ENCODE measurements at places on chromosomes 13 and 19.

DNA sequence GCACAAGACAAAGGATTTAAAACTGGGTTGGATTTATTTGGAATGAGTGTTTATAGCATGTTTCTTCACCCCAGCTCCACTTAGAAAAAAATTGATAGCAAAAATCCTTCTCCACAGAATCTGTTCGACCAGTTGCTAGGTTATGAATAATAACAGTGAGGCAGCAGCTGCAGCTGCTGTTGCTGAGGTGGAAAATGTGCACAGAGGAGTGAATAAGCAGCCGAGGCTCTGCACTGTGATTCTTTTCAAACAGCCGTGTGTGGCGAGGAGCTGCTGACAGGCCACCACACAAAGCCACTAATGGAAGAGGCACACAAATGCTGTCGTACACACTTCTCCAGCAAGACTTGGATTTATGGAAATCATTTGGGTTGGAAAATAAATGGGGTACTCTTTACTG lies 6.4 kb upstream of the RASL11A start:
- DNase-seq: no peak

DNA sequence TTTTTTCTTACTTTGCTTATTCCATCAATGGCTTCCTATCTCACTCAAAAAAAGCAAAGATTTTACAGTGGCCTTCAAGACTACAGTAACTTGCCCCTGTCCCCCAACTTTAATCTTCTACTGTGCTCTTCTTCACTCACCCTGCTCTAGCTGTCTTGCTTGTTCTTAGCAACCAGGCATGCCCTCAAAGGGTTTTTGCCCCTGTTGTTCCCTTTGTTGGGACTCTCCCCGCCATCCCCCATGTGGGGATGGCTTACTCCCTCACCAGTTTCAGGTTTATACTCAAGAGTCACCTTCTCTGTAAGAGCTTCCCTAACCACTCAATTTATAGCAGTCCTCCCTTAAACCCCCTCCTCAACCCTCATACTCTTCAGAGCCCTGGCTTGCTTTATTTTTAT lies 5.4 kb downstream of the MTMR6 start:
- no peak for DNase-seq

- DNase-seq: no peak
Measured at GRCh38 chr13:111925146-111925875, 141.6 kb upstream of the SOX1 start.

DNA sequence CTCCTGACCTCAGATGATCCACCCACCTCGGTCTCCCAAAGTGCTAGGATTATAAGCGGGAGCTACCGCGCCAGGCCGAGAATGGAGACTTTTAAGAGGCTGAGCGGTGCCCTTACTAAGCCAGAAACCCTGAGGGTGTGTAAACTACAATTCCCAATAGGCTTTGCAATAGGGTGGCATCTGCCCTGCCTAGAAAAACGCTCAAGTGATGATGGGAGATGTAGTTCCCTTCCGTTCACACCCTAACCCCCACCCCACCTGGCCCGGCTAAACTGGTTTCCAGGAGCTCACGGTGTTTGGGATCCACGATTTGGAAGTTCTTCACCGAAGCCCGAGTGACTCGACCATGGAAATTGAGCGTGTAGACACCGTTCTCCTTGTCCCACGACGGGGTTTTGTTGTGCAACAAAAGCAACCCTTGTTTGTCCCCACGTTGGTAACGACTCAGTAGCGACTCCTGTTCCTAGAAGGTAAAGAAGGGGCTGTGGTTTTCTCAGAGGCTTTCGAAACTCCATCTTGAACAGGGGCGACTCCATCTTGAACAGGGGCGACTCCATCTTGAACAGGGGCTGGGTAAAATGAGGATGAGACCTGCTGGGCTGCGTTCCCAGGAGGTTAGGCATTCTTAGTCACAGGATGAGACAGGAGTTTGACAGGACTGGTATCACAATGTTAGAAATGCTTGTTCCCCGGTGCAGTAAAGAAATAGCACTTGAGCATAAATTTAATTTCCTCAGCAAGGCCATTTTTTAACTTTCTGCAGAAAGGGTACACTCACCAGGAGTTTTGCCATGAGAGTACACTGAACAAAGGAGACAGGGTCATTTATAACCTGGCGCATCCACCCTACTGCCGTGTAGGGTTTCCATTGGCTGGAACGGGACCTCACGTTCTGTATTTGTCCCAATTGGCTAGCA lies 9.8 kb downstream of the PPP1R15A start:
- DNase-seq: peak; percentile 61

- peak; percentile 66 for DNase-seq
Measured at GRCh38 chr13:80339912-80340650, 845 bp downstream of the SPRY2 start.

- no peak for DNase-seq
Measured at GRCh38 chr19:14167576-14168138, 31.3 kb upstream of the ASF1B start.

GRCh38 chr19:44800461-44800860 lies 8.4 kb upstream of the BCAM start:
- DNase-seq: peak; percentile 89

DNA sequence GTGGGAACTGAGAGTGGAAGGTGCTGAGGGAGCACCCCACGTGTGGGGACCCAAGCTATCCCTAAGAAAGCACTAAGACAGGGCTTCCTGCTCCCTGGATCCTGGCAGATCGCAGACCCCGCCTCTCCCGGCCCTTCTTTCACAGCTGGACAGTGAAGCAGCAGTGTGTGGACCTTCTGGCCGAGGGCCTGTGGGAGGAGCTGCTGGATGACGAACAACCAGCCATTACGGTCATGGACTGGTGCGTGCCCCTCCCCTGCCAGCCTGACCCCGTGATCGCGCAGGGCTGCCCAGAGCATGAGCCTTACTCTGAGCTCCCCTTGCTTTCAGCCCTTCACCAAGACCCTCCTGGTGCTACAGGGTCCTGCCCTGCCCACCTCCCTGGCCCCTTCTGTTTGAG lies 2.3 kb downstream of the NCCRP1 start:
- DNase-seq: no peak

GRCh38 chr13:82116422-82116989 lies 1765.8 kb downstream of the SLITRK1 start:
- DNase-seq: no peak

DNA sequence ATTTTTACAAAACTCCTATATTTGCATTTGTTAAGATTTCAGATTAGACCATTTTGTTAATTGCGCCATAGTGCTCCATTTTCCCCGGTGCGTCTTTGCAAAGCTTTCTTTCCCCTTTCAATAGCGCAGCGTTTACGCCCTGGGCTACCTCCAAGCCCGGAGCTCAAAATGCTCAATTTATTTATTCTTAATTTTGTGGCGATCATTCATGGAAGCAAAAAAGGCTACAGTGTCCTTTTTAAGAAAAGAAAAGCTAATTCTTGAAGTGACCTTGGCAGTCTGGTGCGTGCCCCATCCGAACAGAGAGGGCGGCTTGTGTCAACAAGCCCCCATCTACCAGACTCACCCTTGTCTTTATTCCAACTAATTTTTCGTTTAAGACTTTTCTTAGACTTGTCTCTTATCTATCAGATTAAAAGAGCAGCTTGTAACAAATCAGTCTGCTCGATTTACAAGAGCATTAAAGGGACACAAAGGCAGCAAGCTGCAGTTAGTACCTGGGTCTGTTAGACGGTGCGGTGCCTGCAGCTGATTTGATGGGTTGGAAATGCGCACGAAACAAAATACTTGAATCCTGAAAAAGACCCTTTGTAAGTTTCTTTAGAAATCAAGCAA lies 30.1 kb downstream of the GSX1 start:
- DNase-seq: no peak
